ENCODE measurements at places on chromosomes 6 and 20.

DNA sequence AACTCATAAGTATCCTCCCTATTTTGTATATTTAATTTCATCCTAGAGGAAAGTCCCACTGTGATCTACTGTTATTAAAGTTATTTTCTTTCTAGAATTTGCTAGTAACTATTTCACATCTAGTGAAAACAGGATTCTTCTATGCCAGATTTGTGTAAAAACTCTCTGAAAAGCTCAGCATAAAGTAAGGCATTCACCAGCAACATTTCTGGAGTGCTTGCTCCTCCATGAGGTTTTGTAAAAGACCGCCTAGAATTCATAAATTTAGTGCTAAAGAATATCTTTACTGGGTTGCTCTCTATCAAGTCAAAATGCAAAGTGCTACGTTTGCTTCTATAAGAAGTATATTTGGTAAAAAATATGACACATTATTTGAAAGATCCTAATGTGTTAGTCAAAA is 173.5 kb upstream of the IRAK1BP1 start:
- no peak for DNase-seq

GRCh38 chr6:109239160-109239559 is 143.1 kb downstream of the CD164 start:
- no peak for DNase-seq

- no peak for DNase-seq
Measured at GRCh38 chr6:89954721-89955148, 60.5 kb downstream of the GJA10 start.

GRCh38 chr20:42218621-42219374 is 600.6 kb upstream of the CHD6 start:
- DNase-seq, result no peak

DNA sequence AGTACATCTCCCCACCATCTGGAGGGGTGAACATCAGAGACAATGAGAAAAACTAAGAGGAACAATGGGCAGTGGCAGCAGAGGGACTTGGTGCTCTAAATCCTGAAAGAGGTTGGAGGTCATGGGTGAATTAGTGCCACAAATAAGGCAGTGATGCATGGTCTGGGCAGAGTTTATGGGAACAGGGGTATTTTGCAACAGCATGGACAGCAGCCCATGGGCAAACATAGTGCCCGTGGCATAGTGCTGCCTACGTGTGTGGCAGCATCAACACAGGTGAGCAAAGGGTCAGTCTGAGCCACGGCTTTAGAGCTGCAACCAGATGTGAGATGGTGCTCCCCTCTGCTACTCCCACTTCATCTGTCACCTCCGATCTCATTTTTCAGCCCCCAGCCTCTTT is 459.1 kb upstream of the CITED2 start:
- DNase-seq, result no peak

GRCh38 chr6:111706841-111707391 is 101.2 kb upstream of the TRAF3IP2 start:
- no peak for DNase-seq

DNA sequence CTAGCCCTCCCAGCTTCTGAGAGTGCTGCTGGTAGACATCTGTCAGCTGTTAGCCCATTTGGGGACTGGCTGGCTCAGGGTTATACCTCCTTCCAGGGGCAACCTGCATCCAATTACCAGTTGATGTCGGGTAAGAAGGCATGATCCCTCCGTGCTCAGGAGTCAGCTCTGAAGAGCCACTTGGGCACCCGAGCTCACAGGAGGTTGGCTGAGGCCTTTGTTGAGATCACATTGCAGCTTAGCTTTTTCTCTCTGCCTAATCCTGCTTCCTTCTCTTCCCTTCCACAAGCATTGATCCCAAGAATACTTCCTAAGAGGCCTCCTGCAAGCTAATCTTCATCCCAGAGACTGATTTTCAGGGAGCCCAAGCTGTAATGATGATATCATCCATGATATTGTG is 35.5 kb downstream of the SCP2D1 start:
- no peak for DNase-seq

DNA sequence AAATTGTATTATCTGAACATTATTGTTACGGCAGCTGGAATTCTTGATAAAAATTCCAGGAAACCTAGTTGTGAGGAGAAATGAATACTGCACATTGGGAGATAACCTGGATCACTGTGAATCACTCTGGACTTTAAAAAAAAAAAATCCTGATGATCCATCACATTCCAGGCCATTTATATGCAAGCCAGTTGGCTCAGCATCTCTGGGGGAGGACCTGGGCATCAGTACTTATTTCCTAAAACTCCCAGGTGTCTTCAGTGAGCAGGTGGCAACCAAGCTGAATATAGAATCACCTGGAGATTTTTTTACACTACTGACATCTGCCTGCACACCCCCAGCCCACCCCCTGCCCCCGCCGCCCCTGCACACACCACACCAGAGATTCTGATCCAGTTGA is 39.1 kb upstream of the SIRT5 start:
- DNase-seq, result no peak

DNA sequence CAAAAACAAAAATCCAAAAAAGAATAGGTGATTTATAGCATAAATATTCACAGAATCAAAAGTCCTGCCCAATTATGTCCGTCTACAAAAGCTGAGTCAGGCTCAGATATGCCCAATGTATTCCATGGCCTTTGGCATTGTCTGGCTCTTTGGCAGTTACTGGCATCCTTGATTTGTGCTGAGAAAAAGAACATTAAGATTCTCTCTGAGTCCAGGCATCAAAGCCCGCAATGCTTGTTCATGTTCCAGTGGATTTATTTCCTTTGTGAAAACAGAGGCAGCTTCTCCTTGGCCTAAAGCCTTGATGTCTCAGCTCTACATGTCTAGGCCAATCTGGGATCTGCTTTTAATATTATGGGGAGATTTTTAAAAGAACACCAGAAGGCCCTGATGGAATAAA is 76.1 kb upstream of the SLC4A11 start:
- DNase-seq, result no peak
